GM12878 (cell line): ENCODE measurements at places on chromosomes 3 and 15. TPM values are rescaled to one million over a fixed set of nuclear protein-coding genes. Genes with fewer than 3 reads are reported as not detected.
A peak's percentile ranks its signal among the peaks of the same experiment; 100 is the strongest.

Gene GPR149
- polyA plus RNA-seq: not detected in 2 replicates

Gene SPTBN5
- polyA plus RNA-seq: 0.01 TPM in 1 of 2 replicates, not detected in the other

Gene GUCA1C
- not detected in 2 replicates for polyA plus RNA-seq

Gene ZMYND10
- polyA plus RNA-seq: 0.66 TPM in 1 of 2 replicates, not detected in the other

Gene ICE2
- 56.2 and 61.5 TPM in 2 replicates for polyA plus RNA-seq

Gene TMEM212
- not detected in 2 replicates for polyA plus RNA-seq

DNA sequence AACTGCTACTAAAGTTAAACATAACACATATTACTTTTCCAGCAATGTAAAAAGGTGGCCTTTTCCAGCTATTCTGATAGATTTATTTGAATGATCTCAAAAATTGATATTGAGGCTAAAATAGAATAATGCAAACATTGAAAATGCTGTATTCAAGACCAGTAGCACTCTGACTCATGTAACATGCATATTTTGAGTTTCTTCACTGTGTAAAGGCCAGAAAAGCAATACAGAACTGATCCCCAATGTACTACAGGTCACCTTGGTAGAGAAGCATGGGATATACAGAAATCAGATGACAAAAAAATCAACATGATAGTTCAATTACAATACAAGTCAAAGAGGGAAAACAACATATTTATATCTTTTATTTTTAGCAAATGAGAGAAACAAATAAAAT lies 419.6 kb downstream of the DIPK2A start:
- no peaks in the 10 kb centered on the region for H3K36me3 ChIP-seq
- H3K27ac ChIP-seq: no peak overlapping the region
- H3K27me3 ChIP-seq: no peaks in the 10 kb centered on the region
- H3K4me3 ChIP-seq: no peak overlapping the region
- no peaks in the 10 kb centered on the region for H3K4me1 ChIP-seq

DNA sequence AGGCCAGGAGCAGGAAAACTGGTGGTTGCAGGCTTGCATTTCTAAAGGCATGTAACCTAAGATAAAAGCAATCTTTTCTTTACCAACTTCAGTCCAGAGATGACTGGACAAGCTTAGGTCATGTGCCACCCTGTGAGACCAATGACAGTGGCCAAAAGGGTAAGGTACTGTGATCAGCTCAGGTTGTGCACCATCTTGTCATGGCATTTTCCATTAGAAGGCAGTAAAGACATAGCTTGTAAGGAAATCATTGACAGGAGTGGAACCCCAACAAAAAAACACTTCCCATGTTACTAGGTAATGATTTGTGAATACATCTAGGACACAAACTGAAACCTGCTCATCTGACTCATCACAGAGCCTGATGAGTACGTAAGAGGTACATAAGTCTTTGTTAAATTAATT lies 35.2 kb downstream of the SSR3 start:
- no peaks in the 10 kb centered on the region for H3K4me1 ChIP-seq
- DNase-seq: peak; percentile 27
- H3K36me3 ChIP-seq: no peaks in the 10 kb centered on the region
- no peak overlapping the region for H3K4me3 ChIP-seq
- H3K27me3 ChIP-seq: no peaks in the 10 kb centered on the region

- no peak overlapping the region for H3K4me3 ChIP-seq
- H3K27ac ChIP-seq: no peak overlapping the region
- no peaks in the 10 kb centered on the region for H3K36me3 ChIP-seq
- DNase-seq: no peak
Measured at GRCh38 chr3:171558188-171558696, 98.0 kb upstream of the TNIK start.

- peak overlapping the region; percentile 53 for H3K27ac ChIP-seq
- no peaks in the 10 kb centered on the region for H3K27me3 ChIP-seq
- DNase-seq: peak; percentile 56
- peaks cover 37% of the 10 kb centered on the region for H3K4me1 ChIP-seq
- H3K36me3 ChIP-seq: no peaks in the 10 kb centered on the region
- peak overlapping the region; percentile 27; the same call in 1 of the 2 replicates for H3K4me3 ChIP-seq
Measured at GRCh38 chr3:193831495-193832455, 238.8 kb downstream of the OPA1 start.

DNA sequence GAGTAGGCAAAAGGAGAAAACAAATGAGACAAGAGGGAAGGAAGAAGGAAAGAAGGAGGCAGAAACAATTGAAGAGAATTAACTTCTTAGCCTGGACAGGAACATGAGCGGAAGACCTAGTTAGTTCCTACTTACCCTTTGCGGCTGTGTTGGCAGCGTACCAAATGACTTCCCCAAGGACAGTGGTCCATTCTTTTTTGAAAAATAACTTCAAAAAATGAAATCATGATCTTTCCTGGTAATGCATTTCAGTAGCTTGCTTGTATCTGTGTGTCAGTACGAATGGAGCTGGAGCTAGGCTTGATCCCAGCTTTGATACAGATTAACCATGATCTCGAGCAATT lies 41.5 kb upstream of the CFAP161 start:
- H3K4me1 ChIP-seq: no peaks in the 10 kb centered on the region
- no peak overlapping the region for H3K4me3 ChIP-seq
- H3K27me3 ChIP-seq: peaks cover 4% of the 10 kb centered on the region; the same call in 1 of the 2 replicates

DNA sequence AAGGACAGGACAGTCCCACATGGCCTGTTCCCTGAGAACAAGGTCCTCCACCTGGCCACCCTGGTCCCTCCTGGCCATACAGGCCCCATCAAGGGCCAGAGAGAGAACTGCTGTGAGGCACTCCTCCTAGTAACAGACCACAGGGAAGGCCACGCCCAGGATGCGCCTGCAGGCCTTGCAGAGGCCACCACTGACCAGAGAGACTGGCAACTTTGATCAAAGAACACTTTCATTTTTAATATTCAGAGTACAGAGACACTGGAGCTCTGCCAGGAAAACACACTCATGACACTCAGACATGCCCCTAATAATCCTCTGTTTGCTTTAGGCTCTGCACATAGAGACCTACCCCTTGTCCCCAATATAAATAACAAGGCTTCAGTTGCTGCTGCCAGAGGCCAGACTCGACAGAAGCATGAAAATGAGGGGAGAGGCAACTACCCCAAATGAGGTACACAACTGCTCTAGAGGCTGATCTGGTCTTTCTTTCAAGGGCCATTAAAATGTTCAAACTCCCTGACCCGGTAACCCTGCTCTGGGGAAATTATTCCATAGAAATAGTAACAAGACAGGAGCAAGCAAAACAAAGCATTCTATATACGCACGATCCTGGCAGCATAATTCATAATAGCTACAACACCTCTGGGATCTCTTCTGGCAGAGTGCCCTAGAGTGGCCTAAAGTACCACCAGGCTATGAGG lies 44.8 kb downstream of the CCDC12 start:
- peaks cover 65% of the 10 kb centered on the region for H3K4me1 ChIP-seq
- no peaks in the 10 kb centered on the region for H3K27me3 ChIP-seq
- H3K36me3 ChIP-seq: peaks cover 36% of the 10 kb centered on the region
- H3K4me3 ChIP-seq: peak overlapping the region; percentile 38

GRCh38 chr3:140129768-140130284 lies 194.8 kb downstream of the CLSTN2 start:
- no peak for DNase-seq
- no peak overlapping the region for H3K4me3 ChIP-seq
- peaks cover 2% of the 10 kb centered on the region; the same call in 1 of the 2 replicates for H3K27me3 ChIP-seq
- H3K4me1 ChIP-seq: no peaks in the 10 kb centered on the region

DNA sequence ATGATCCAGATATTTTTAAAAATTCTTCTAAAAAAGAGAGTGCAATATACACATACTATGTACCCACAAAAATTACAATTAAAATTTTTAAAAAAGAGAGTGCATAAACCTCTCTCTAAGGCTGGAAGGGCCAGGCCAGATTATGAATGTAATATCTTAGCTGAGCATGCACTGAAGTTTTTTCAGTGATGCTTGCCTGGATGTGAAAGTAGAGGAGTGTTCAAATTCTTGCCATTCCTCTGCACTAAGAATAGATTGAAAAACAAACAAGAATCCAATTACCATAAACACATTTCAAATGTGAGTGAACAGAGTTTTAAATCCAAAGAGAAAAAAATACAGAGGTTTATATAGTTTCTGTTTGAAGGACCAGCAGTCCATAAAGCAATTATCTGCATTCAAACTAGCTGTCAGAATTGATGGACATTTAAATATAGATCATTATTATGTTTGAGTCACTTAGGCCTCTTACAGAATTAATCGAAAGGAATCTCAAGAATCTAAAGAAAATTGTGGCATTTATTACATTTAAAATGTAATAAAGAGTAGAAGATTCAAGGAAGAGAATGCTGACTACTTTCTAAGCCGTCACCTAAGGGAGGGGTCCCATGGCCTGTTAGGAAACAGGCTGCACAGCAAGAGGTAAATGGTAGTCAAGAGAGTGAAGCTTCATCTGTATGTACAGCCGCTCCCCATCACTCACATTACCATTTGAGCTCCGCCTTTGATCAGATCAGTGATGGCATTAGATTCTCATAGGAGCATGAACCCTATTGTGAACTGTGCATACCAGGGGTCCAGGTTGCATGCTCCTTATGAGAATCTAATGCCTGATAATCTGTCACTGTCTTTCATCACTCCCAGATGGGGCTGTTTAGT lies 159.3 kb upstream of the MDFIC2 start:
- H3K4me1 ChIP-seq: no peaks in the 10 kb centered on the region
- no peak for DNase-seq
- H3K4me3 ChIP-seq: no peak overlapping the region
- H3K36me3 ChIP-seq: no peaks in the 10 kb centered on the region
- no peak overlapping the region for H3K27ac ChIP-seq

GRCh38 chr3:10505050-10505790 lies at the start of gene ATP2B2:
TSS of gene ATP2B2 (minus strand) at chr3:10505586. CDS start at chr3:10449543, 56,043 bp downstream.
- H3K4me3 ChIP-seq: no peak within 1 kb of the TSS
- H3K27me3 ChIP-seq: peaks cover 3% of the 10 kb centered on the region
- no peaks in the 10 kb centered on the region for H3K36me3 ChIP-seq
- no peak within 1 kb of the TSS for H3K27ac ChIP-seq

DNA sequence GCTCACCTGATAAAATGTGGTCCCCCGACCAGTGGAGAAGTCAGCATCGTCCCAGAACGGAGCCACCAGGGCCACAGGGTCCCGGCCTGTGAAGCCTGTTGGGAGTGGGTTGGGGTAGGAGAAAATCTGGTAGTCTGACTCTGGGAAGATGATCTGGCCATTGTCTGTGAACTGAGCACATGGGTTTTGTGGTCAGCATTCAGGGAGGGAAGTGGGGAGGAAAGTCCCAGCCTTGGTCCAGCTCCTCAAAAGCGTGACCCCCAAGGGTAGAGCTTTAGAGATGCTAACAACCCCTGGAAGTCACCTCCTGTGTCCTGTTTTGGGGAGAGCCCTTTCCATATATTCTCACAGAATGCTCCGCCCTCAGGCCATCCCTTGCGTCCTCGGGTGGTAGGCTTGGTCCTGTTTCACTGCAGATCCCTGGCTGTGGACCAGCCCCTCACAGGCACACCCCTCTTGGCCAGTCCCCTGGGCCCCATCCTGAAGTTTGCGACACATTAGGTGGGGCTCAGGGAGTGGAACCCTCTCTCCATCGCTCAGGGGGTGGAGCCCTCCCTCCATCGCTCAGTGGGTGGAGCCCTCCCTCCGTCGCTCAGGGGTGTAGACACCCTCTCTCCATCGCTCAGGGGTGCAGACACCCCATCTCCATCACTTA lies 40.0 kb downstream of the MUC4 start:
- no peaks in the 10 kb centered on the region for H3K27me3 ChIP-seq
- no peak overlapping the region for H3K4me3 ChIP-seq
- H3K27ac ChIP-seq: no peak overlapping the region
- H3K4me1 ChIP-seq: no peaks in the 10 kb centered on the region
- no peak for DNase-seq

DNA sequence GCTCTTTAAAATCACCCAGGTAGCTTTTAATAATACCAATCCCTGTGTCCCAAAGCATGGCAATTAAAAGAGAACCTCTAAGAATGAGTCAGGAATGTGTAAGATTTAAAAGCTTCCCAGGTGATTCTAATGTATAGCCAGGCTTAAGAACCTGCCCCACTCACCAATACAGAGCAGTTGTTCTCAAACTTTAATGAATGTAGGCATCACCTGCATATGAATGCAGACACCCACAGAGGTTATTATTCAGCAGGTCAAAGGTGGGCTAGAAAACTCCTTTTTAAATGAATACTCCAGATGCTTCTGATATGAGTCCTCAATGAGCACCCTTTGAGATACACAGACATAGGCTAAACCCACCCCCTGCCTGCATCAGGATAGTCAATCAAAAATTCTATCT lies 298.1 kb upstream of the KCNMB2 start:
- no peak for DNase-seq
- H3K36me3 ChIP-seq: no peaks in the 10 kb centered on the region
- H3K27ac ChIP-seq: no peak overlapping the region

- H3K36me3 ChIP-seq: no peaks in the 10 kb centered on the region
- H3K27me3 ChIP-seq: no peaks in the 10 kb centered on the region
- H3K4me3 ChIP-seq: no peak overlapping the region
- no peak overlapping the region for H3K27ac ChIP-seq
- peaks cover 11% of the 10 kb centered on the region for H3K4me1 ChIP-seq
- DNase-seq: no peak
Measured at GRCh38 chr15:81113861-81114291, 20.2 kb upstream of the CFAP161 start.

DNA sequence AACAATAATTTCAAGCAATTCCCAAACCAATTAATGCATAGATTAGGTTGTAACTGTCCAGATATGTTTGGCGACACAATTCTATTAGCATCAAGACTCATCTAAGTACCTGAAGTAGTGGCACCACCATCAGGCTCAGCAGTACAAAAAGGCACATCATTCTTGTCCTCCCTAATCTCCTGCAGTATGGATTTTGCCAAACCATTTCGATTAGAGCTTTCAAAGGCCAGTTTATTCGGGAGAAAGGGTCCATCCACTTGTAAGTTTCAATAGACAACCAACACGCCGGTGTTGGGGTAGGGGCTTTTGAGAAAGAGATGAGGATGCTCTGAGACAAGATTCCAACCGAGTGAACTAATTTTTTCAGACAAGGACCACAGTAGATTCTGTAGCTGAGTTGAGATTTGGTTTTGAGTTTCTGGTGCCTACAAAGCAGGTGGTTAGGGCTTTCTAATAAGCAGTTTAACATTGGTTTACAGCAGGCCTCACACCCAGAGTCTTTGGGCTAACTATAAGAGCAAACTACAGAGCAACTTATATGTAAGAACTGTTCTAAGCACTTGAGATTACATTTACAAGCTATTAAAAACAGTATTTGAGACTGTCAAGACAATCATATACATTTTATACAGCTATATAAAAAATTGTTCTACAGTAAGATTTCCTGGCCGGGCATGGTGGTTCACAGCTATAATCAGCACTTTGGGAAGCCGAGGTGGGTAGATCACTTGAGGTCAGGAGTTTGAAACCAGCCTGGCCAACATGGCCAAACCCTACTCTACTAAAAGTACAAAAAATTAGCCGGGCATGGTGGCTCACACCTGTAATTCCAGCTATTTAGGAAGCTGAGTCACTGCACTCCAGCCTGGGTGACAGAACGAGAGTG lies 4.5 kb downstream of the RPL22L1 start:
- DNase-seq: no peak
- peaks cover 18% of the 10 kb centered on the region for H3K36me3 ChIP-seq
- H3K27ac ChIP-seq: no peak overlapping the region
- H3K4me1 ChIP-seq: no peaks in the 10 kb centered on the region; the same call in 1 of the 2 replicates

- no peaks in the 10 kb centered on the region for H3K27me3 ChIP-seq
- peaks cover 4% of the 10 kb centered on the region; the same call in 1 of the 2 replicates for H3K4me1 ChIP-seq
- no peaks in the 10 kb centered on the region for H3K36me3 ChIP-seq
- H3K4me3 ChIP-seq: no peak overlapping the region
- DNase-seq: no peak
Measured at GRCh38 chr3:30963223-30963722, 68.8 kb upstream of the GADL1 start.

- peaks cover 5% of the 10 kb centered on the region for H3K27me3 ChIP-seq
- DNase-seq: no peak
- H3K27ac ChIP-seq: no peak overlapping the region
- no peaks in the 10 kb centered on the region for H3K4me1 ChIP-seq
Measured at GRCh38 chr3:128556384-128556783, 63.4 kb upstream of the GATA2 start.

- no peak for DNase-seq
- H3K4me3 ChIP-seq: no peak overlapping the region
- peaks cover 17% of the 10 kb centered on the region; the same call in 1 of the 2 replicates for H3K36me3 ChIP-seq
- no peak overlapping the region for H3K27ac ChIP-seq
- no peaks in the 10 kb centered on the region for H3K27me3 ChIP-seq
Measured at GRCh38 chr15:52360229-52361203, 64.9 kb upstream of the MYO5C start.
